ENCODE measurements at places on chromosomes 1 and 21. TPM values are rescaled to one million over a fixed set of nuclear protein-coding genes. Genes with fewer than 3 reads are reported as not detected.

FCRL6 gene
- total RNA-seq: not detected

SLC2A5 gene
- 23.5 TPM for total RNA-seq

TPTE gene
- not detected for total RNA-seq

FNDC5 gene
- 2.0 TPM for total RNA-seq

Data from smooth muscle cell of the coronary artery (primary cell).